ENCODE measurements at places on chromosomes 5 and 9.

DNA sequence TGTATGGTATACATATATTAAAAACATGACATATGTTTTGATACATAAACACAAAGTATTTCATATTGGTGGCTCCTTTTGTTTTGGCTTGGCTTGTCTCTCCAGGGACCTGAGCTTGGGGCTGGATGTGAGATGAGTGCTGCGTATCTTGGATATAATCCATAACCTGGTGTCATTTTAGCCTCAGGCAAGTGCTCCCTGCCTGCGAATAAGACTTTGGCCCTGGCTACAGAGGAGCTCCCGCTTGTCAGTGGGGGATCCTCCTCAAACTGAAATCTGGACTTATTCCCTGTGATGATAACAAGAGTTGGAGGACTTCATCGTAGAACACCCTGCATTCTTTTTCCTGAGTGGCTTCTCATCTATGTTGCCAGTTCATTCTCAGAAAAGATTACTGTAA lies 341.7 kb upstream of the CLINT1 start:
- no peak for DNase-seq

GRCh38 chr5:143569213-143569701 lies 165.8 kb upstream of the NR3C1 start:
- DNase-seq = no peak

GRCh38 chr5:176601901-176602482 lies 8.0 kb downstream of the GPRIN1 start:
- no peak for DNase-seq

GRCh38 chr5:122351416-122352157 lies 39.5 kb downstream of the SNCAIP start:
- DNase-seq = no peak

GRCh38 chr5:60545551-60545950 lies 154.4 kb downstream of the DEPDC1B start:
- no peak for DNase-seq

DNA sequence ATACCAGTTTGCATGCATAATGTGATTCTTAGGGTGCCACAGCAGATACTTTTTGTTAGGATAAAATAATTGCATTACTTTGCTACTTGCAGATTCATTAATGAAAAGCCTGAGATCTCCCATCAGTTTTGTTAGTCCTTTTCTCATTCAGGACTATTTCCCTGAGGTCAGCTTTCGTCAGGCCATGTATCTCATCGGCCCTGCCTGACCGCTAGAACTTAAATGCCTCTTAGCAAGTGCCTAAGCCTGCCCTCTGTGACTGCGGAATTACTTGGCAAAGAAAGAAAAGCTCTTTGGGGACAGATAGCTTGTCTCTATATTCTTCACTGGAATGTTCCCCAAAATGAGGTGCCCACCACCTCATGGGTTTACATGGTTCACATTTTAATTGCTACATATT lies 147.8 kb downstream of the KCTD16 start:
- DNase-seq = no peak

GRCh38 chr9:114737118-114737517 lies 55.1 kb upstream of the TEX48 start:
- peak; percentile 26 for DNase-seq

DNA sequence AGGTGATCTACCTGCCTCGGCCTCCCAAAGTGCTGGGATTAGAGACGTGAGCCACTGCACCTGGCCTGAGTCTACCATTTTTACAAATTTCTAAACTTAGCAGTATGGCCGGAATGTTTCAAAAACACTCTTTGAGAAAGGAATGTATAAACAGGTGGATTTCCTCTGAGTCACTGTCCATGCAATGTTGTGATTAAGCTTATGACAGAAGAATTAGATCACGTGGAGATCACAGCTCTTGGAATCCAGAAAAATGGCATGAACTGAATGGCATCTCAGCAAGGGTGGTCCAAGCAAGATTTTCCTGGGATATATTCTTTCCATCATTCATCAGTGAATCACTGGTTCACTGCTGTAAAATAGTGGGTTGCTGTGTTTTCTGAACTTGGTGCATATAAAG lies 865.0 kb downstream of the PTPRD start:
- no peak for DNase-seq

DNA sequence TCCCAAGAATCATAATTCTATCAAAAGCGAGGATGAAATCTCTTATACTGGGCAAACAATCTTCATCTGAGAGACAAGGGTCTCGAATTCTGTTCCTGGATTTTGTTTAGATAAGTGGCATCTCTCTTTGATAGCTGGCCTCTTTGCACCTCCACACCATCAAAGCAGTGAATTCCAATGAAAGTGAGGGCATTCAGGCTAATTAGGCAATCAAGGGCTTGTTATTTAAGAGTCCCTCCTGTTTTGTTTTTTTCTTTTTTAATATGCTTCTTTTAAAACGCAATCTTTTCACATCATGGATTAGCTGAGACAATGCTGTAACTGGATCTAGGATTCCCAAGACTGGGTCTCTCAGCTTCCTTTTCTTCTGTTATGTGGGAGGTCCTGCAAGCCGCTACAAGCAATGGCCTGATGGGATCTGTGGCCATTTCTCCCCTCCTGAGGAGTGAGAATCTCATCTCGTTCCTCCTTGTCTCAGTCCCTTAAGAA lies 67.9 kb downstream of the TNC start:
- DNase-seq = no peak

GRCh38 chr5:59533730-59534108 lies 359.8 kb downstream of the PDE4D start:
- no peak for DNase-seq

- DNase-seq = no peak
These were observed 130.3 kb downstream of the ENTREP1 start for GRCh38 chr9:69455311-69455710.

DNA sequence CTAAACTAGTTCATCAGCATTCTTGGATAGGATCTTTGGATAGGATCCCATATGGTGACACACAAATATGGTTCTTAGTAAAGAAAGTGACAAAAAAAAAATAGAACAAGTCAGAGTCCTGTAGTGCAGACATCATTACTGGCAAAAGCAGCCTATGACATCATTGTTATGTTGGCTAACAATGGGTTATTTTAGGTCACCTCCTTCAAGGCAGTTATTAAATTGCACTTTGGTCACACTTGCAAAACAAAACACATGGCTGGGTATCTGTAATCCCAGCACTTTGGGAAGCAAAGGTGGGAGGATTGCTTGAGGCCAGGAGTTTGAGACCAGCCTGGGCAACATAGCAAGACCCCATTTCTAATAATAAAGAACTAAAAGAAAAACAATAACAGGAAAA lies 185.9 kb downstream of the KIAA0825 start:
- DNase-seq = no peak

DNA sequence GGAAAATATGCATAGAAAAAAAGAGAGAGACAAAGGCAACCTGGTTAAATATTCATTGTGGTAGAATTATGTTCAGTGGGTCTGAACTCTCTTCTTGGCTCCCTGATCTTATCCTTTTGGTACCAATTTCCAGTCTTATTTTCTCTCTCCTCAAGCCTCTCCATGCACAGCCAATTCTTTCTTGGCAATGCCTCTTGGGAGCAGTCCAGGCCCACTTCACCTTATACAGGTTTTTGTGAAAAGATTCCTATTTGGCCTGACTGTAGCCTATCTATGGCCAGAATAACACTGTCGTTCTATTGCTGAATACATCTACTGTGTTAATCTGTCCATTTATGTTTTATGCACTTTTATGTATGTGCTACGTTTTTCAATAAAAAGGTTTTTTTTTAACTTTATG lies 2.7 kb downstream of the ELOVL7 start:
- DNase-seq = no peak

GRCh38 chr9:74765481-74765971 lies 122.2 kb downstream of the TRPM6 start:
- no peak for DNase-seq

- DNase-seq = no peak
These were observed 69.3 kb downstream of the SLC1A1 start for GRCh38 chr9:4559261-4560182.

DNA sequence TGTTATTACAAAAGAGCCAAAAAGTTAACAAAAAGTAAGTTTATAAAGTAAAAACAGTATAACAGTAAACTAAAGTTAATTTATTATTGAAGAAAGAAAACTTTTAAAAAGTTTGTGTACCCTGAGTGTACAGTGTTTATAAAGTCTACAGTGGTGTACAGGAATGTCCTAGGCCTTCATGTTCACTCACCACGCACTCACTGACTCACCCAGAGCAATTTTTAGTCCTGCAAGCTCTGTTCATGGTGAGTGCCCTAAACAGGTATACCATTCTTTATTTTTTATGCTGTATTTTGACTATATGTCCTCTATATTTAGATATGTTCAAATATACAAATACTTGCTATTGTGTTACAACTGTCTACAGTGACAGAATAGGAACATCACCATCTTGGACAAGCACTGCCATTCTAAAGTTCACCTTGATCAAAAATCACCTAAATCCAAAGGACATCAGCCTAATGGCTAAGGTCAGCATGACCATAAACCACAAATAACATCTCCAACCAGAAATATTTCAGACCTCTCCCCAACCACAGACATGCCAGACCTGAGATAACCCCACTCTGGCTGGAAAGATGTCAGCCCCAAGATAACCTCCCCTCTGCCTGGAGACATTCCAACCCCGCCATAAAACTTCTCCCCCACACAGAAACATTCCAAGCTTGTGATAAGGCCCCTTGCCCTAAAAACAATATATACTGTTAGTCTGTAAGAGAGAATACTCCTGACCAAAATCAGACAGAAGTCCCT lies 56.1 kb downstream of the AGXT2 start:
- DNase-seq = no peak

GRCh38 chr5:8473827-8474568 lies 605.0 kb downstream of the MTRR start:
- no peak for DNase-seq

DNA sequence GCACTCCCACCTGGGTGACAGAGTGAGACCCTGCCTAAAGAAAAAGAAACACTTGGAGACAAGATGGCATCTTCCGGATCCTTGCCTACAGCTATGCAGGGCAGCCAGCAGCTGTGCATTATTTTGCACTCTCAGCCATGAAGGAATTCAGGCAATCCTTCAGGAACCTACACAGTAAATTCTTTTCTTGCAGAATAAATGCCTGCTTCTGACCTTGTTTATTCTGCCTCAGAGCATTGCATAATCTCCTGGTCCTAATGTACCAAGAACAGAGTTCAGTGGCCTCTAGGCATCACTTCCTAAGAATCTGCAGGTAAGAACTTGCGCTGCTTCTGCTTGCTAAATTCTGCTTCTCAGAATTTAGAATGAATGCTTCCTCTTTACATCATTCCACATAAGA lies 16.8 kb downstream of the GLDC start:
- no peak for DNase-seq
